Activated naive CD4-positive, alpha-beta T cell (primary cell): ENCODE measurements at places on chromosomes 5 and 9.

GRCh38 chr9:101639785-101640665, 45.3 kb upstream of the PPP3R2 start:
- no peak for DNase-seq

DNA sequence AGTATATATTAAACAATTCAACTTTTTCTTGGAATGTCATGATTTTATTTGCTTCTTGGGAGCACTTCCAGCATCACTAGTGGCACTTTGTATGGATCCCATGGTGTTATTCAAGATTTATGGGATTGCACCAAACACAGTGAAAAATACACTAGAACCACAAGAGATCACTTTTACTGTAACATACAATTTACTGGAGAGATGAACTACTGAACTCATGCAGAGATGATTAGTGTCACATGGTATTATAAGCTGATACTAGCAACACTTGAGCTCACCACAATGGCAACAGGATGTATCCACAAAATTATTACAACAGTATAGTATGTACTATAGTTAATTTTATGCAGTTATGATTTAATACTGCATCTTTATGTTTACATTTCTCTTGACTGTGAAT, 16.3 kb upstream of the SLC36A2 start:
- no peak for DNase-seq

DNA sequence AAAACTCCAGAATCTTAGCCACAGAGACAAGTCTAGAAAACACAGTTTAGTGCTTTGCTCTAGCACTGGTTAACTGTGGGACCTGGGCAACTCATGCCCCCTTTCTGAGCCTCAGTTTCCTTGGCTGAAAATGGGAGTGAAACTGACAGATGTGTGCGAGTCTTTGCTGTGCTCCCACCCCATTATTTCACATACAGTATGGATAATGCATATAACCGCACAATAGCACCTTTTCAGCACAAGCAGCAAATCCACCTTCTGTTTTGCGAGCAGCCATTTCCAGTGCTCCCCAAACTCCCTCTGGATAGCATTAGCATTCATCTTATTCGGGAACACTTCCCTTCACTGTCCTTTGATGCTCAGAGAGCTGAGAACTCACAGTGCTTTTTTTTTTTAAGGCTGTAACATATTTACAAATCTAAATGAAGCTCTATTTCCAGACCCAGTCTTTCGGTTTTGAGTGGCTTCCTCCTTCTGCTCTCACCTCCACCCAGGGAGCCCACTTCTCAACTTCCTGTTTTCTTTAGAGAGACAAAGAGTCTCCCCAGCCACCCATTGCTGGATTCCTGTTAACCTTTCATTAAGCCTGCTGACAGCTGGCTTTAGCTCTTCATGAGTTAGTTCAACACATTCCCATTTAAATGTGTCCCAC, 49.2 kb downstream of the TIMD4 start:
- no peak for DNase-seq

DNA sequence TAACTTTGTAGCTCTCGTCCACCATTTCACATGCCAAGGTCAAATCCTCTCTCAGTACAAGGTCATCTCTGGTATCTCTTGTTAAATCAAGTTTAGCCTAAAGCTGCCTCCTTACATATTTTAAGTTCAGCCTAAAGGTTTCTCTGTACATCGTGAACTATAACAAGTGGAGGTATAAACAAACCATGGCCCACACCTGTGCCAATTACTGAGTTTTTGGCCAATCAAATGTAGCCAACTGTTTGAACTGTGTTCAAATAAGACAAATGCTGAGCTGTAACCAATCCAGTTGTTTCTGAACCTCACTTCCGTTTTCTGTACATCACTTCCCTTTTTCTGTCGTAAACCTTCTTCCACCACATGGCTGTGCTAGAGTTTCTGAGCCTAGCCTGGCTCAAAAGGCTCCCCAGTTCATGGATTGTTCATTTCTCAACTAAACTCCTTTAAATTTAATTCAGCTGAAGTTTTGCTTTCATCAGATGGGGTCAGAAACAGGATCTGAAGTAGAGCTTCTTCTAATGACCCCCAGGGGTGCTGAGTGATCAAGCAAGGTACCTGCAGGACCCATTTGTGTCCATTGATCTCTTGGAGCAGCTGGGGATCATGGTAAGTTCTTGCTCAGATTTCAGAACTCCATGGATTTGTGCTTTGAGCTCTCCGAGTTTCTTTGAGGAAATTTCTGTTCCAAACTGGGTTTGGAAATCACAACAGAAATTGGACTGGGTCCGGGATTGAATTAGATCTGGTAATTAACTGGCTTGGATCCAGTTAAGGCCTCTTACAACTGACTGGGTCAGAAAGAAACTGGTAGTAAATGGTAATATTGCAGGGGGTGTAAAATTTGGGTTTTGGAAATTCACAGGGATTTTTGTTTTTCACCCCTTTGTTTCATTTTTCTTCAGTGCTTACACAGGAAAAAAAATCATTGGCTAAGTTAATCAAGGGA, 11.0 kb upstream of the NANS start:
- DNase-seq: no peak

- DNase-seq: no peak
These were observed 2.1 kb downstream of the FGF18 start for GRCh38 chr5:171421331-171422262.

- no peak for DNase-seq
These were observed 56.4 kb downstream of the NSD1 start for GRCh38 chr5:177189965-177190364.

- no peak for DNase-seq
These were observed 77.0 kb upstream of the ZFAND5 start for GRCh38 chr9:72441848-72442607.

DNA sequence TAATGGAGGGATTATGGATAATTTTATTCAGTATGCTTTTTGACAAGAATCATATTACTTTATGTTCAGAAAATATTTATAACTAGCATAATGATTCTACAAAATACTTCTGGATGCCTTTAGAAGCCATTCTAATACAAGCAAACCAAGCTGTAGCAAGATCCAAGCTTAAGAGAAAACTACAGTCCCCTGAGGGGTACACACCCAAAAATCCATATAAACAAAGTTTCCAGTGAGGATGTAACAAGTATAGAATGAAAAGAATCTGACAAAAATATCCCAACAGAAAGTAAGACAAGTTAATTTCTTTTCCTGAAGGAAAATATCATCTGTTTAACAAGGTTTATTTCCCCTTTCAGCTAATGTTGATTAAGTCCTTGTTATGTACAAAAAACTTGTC, 53.9 kb downstream of the MLLT3 start:
- DNase-seq: no peak

- no peak for DNase-seq
These were observed 15.6 kb downstream of the TICAM2 start for GRCh38 chr5:115586525-115587146.
